Activated gamma-delta T cell treated with Interleukin-2 at 50 U/mL for 16 hours (primary cell): ENCODE measurements at places on chromosomes 12 and 14.

- DNase-seq, result no peak
These were observed 17.9 kb upstream of the CLEC7A start for GRCh38 chr12:10147714-10148403.

- DNase-seq, result no peak
These were observed 14.8 kb upstream of the RIC8B start for GRCh38 chr12:106759526-106760183.

- DNase-seq, result no peak
These were observed 99.3 kb downstream of the PELI2 start for GRCh38 chr14:56217380-56218045.

DNA sequence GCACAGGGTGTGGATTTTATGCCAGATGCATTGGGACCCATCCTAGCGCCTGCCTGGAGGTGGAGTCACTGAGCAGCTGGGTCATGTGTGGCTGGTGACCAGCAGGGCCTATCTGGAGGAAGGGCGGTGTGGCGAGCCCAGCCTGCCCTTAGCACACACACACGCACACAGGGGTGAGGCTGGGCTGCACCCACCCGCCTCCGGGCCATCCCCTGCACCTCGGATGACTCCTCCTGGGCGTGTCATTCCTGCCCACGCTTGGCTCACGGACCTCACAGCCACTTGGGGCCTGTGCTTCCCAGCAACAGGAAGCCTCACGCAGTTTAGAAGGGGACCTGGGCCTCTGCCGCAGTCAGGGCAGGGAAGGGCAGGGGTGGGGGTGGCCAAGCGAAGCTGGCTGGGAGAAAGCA, 36.2 kb upstream of the FZD10 start:
- no peak for DNase-seq

GRCh38 chr12:15583804-15584203, 205.4 kb downstream of the EPS8 start:
- no peak for DNase-seq

- peak; percentile 37 for DNase-seq
These were observed 50.3 kb upstream of the SRSF5 start for GRCh38 chr14:69716478-69717187.

GRCh38 chr12:100273782-100274181, 6.8 kb downstream of the SCYL2 start:
- no peak for DNase-seq

GRCh38 chr12:112524269-112524668, 105.5 kb downstream of the PTPN11 start:
- DNase-seq, result no peak

GRCh38 chr12:49776413-49776812, 35.1 kb downstream of the TMBIM6 start:
- DNase-seq, result peak; percentile 33

GRCh38 chr12:58681730-58682129, 238.6 kb downstream of the LRIG3 start:
- no peak for DNase-seq

- no peak for DNase-seq
These were observed 96.0 kb upstream of the WSCD2 start for GRCh38 chr12:108033090-108033489.

- no peak for DNase-seq
These were observed 66.7 kb downstream of the AACS start for GRCh38 chr12:125131958-125132357.

DNA sequence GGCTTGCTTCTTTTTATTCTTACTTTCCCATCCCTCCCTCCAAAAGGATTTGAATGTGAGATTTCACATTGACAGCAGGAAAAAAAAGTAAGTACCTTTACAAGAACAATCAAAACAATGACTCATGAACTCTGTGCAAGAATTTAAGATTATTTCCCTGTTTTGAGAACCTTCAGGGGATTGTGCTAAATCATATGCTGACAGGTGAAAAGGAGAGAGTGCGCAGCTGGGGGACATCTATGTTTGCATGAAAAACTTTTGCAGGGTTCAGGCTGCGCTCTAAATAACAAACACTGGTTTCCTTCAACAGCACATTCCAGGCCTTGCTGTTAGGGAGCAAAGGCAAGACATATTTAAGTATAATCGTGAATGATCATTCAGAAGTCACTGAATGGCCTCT, 27.3 kb downstream of the RERG start:
- DNase-seq, result no peak

DNA sequence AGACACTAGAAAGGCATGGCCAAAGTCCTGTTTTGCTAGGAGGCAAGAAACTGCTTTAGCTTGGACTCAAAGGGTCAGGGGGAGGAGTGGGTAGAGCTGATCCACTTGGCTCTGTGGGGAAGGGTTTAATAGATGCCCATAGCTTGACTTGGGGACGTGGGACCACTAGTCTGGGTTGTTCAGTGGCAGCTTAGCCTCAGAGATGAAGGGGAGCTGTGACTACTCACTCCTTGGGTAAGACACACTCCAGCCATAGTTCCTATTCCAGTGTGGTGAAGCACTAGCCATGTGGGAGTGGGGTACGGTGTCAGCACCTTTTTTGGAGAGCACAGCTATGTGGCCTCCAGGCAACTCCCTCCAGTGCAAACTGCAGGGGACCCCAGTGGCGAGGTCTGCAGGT, 257.3 kb downstream of the TMEM121 start:
- DNase-seq, result no peak

DNA sequence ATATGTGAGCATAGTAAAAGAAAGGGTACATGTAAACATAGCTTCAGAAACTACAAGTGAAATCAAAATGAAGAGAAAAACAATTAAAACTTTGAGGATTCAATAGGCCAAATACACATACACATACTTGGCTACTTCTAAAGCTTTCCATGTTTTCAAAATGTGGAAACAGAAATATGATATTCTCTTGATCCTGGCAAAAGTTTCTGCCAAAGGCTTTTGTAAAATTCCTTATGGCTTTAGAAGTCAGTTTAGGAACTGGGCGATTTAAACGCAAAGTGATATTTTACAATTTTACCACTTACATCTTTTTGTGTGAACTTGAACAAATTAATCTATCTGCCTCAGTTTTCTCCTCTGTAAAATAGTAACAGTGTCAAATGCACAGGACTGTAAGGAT, 756.4 kb downstream of the C12orf50 start:
- DNase-seq, result no peak

DNA sequence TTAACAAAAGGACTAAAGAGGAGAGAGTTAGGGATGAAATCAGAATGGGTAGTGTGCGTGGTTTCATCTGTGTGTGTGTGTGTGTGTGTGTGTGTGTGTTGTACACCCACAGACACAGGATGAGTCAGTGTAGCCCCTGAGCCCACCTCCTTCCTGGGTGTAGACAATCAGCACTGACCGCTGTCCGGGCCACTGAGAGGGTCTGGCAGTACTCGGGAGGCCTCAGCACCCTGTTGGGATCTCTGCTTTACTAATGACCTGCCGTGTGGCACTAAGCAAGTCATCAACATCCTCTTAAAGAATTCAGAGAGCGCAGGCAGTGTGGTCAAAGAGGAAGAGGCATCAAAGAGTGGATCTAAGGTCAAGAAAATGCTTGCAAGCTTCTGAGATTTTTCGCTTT, 112.6 kb downstream of the PRMT8 start:
- no peak for DNase-seq

DNA sequence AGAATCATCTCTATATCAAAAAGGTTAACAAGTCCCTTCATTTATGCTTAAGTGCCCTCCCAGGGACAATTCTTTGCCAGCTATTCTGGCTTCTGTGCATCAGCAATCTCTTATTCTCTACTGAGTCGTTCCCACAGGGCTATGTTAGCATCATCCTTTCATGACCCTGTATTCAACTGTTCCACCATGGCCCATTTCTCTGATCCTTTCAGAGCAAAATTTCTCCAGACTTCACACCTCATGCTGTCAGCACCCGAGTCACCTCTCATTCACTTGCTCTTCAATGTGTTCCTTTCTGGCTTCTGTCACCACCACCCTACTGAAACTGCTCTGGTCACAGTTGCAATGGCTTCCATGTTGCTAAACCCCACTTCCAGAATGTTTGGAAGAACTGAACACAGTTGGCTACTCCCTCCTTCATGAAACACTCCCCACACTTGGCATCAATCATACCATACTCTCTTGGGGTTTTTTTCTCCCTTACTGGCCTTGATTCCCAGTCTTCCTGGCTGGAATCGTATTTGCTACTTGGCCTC, 159.5 kb upstream of the HMGA2 start:
- no peak for DNase-seq

DNA sequence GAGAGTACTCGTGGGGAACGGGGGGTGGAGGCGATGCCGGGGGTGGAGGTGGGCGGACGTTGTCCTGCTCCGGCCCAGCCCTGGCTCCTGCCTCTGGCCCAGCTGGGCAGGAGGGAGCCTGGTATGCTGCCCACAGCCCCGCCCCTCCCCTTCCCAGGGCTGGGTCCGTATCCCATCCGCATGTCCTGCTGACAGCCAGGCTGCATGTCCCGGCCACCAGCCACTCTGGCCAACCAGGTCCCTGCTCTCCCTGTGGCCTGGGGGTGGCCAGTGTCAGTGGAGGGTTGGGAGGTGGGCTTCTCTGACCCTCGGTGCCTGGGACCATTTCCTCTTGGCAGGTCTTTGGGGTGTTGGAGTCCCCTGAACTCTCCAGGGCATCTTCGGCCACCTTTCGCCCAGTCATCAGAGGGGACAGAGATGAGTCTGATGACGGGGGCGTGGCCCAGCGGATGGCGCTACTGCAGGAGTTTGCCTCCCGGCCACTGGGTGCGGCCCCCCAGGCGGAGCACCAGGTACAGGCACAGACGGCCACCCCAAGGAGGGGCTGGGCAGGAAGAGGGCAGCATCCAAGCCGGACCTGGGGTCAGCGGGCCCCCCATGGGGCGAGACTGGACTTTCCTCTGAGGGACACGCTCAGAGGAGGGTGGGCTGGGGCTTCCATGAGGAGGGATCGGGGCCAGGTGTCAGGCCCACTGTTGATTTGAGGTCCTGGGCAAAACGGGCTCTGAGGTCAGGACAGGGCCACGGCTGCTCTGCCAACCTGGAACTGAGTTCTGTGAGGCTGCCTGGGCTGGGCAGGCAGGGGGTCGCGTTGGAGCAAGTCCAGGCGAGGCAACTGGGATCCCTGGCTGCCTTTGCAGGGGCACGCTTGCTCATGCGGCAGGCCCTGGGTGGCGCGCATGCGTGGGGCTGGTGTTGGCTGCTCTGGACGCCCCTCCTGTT, 20.2 kb downstream of the CEP170B start:
- DNase-seq, result no peak
